ENCODE measurements at places on chromosomes 2 and 18. TPM values are rescaled to one million over a fixed set of nuclear protein-coding genes. Genes with fewer than 3 reads are reported as not detected.

SFTPB gene
- total RNA-seq = not detected

- no peak for DNase-seq
These were observed 36.0 kb downstream of the LONRF2 start for GRCh38 chr2:100286318-100286717.

GRCh38 chr2:238346544-238346943 is 26.2 kb downstream of the TRAF3IP1 start:
- DNase-seq = no peak

LRATD1 gene
- total RNA-seq = 0.86 TPM

DNA sequence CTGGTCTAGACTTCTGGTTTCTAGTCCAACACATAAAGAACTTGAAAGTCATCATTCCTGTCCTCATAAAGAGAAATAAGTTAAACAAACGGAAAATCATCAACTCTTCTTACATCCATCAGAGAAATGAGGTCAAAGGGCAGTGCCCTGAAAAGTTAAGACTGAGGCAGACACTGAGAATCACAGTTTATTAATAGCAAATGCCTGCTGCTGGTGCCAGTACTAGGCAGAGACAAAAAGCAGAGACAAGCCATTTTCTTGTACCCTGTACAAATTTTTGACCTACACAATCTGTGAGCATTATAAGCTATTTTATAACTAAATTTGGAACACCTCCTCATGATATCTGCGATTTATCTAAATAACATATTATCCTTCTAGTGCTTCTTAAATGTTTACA is 36.8 kb downstream of the ATF2 start:
- DNase-seq = no peak

CD207 gene
- total RNA-seq = not detected

PLB1 gene
- 5.5 TPM for total RNA-seq

CNGA3 gene
- not detected for total RNA-seq

OTOF gene
- total RNA-seq = not detected

DNA sequence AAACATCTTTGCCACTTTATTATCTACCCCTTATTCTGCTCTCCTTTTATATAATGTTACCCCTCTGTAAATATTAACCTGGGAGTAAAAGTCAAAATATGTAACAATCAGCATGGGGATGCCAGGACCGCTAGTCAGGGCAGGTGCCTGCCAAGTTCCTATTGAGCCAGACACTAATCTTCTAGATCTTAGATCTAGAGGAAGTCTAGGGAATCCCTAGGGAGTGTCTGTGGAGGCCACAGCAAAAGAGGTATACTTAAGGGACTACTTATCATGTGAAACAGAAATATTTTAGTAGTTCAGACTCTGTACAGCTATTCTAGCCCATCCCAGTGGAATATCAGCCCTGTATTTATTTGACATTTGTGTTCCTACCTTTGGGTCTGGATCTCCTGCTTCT is 600.8 kb upstream of the CDH2 start:
- no peak for DNase-seq

RBM43 gene
- total RNA-seq = 3.8 TPM

DNA sequence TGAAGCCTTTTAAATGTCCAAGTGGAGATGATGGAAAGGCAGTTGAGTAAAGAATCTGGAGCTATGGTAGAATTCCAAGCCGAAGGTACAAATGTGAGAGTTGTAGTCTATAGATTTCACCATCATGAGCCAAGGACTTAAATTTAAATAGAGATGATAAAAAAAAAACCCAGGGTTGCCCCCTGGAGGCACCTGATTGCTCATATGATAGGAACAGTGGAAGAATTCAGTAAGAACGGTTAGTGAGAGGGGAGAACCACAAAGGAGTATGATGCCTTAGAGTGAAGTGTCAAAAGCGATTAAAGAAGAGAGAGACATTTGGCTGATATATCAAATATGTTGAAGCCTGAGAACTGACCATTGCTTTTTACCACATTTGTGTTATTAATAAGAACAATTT is 11.9 kb downstream of the NYAP2 start:
- no peak for DNase-seq

TXNDC2 gene
- not detected for total RNA-seq

HOXD13 gene
- total RNA-seq = not detected

ITPRIPL1 gene
- 1.6 TPM for total RNA-seq

GRCh38 chr2:194260185-194260584 is 1396.8 kb upstream of the SLC39A10 start:
- DNase-seq = no peak

GRCh38 chr2:173981520-173981919 is 16.3 kb upstream of the SP3 start:
- no peak for DNase-seq

LIMS3 gene
- total RNA-seq = 6.1 TPM

DNA sequence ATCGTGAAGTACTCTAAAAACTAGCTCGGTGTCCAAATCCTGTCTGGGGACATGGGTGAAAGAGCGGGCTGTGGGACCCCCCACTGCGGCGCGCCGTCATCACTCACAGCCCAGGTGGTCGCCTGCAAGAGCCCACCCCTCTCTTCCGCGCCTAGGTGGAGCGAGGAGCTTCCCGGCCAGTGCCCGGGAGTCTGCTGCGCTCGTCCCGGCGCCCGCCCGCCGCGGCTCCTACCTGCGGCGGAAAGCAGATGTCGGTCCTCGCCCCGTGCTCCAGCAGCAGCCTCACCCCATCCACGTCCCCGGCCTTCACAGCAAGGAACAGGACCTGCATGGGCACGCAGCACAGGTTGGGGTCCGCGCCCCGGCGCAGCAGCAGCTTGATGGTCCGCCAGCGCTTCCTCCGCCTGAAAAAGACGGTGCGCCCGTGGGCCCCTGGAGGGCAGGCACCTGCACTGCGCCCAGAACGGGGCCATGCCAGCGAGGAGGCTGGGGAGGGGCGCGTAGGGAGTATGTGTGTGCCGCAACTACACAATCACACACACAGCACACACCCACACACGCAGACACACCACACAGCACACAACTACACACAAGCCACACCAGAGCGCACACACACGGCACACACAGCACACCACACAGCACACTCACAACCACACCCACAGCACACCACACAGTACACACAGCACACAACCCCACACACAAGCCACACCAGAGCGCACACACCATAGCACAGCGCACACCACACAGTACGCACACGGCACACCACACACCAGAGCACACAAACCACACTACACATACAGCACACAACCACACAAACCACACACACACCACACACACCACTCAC is 37.4 kb downstream of the ANKMY1 start:
- no peak for DNase-seq
